ENCODE measurements at places on chromosomes 2 and 18. TPM values are rescaled to one million over a fixed set of nuclear protein-coding genes. Genes with fewer than 3 reads are reported as not detected.

The SULT1C2 gene
- total RNA-seq: not detected

The SF3B1 gene
- 523 TPM for total RNA-seq

The GPC1 gene
- total RNA-seq: 3.3 TPM

The WDR7 gene
- total RNA-seq: 48.0 TPM

The PID1 gene
- total RNA-seq: not detected

The C2orf66 gene
- not detected for total RNA-seq

The FOXI3 gene
- not detected for total RNA-seq

The FAP gene
- total RNA-seq: not detected

The ACVR1C gene
- total RNA-seq: 0.39 TPM

The CYP27C1 gene
- total RNA-seq: not detected

DNA sequence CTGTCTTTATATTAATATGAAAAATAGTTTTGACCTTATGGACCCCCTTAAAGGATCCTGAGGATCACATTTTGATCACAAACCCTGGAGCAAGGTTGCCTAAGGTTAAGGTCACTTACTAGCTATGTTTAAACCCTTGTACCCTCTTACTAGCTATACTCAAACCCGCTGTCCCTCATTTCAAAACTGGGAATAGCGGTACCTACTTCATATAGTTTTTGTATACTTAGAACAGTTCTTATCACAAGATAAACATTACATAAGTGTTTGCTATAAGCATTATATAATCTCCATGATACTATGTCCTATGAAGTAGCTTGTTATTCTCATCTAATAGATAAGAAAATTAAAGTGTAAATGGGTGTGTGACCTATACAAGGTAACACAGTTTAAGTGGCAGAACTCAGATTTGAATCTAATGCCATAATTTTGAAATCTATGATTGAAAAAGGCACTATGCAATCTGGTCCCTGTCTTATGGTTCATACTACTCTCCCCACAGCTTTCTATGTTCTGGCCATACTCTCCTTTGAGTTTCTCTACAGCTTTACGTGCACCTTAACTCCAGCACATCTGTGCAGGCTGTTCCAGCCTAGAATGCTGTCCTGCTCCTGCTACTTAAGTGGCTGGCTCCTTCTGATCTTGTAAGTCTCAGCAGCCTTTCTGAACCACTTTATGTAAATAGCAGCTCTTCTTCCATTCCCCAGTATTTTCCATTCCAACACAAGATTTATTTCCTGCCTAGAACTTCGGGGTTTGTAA, 30.4 kb downstream of the HYCC2 start:
- H3K27me3 ChIP-seq: no peaks in the 10 kb centered on the region
- no peak overlapping the region for H3K27ac ChIP-seq
- H3K4me3 ChIP-seq: no peak overlapping the region
- no peak for DNase-seq
- no peaks in the 10 kb centered on the region for H3K4me1 ChIP-seq
- peaks cover 12% of the 10 kb centered on the region for H3K36me3 ChIP-seq

DNA sequence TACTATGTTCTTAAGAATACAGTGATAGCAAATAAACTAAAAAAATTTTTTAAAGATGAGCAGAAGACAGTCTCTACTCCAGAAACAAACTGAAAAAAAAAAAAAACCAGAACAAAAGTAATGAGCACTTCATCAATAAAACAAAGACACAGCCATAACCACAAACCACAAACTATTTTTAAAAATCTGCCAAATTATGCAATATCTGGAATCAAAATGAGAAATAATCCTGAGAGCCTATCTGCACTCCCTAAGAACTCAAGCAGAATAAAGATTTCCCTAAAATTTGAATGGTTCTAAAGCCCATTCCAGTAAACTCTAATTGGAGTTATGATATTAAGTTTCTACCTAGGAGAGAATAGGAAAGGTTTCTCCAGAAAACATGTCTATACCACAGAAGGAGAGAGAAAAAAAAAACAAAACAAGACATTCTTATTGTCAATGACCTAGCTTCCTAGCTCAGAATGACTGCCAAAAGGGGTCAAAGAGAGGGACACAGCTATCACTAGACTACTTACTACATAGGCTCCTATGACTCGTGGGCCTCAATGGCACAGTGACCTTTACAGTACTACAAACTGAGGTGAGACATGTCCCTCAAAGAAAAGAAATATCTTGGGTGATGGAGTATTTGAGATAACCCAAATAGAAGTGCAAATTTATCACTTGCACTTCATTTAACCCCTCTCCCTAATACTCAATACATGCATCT, 262.8 kb downstream of the ZEB2 start:
- H3K27me3 ChIP-seq: no peaks in the 10 kb centered on the region
- no peak overlapping the region for H3K4me3 ChIP-seq
- H3K36me3 ChIP-seq: no peaks in the 10 kb centered on the region
- no peak overlapping the region for H3K27ac ChIP-seq
- no peaks in the 10 kb centered on the region for H3K4me1 ChIP-seq
- DNase-seq: no peak

DNA sequence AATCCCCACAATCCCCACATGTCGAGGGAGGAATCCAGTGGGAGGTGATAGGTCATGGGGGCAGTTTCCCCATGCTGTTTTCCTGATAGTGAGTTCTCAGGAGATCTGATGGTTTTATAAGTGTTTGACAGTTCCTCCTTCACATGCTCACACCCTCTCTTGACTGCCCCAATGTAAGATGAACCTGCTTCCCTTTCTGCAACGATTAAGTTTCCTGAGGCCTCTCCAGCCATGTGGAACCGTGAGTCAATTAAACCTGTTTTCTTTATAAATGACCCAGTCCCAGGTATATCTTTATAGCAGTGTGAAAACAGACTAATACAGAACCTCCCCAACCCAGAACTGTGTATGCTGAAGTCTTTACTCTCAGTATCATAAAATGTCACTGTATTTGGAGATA, 289.5 kb upstream of the MMADHC start:
- no peak overlapping the region for H3K4me3 ChIP-seq
- no peak overlapping the region for H3K27ac ChIP-seq
- no peaks in the 10 kb centered on the region for H3K36me3 ChIP-seq
- DNase-seq: no peak
- no peaks in the 10 kb centered on the region for H3K4me1 ChIP-seq
- H3K27me3 ChIP-seq: no peaks in the 10 kb centered on the region

- no peak for DNase-seq
- no peak overlapping the region for H3K4me3 ChIP-seq
- H3K27me3 ChIP-seq: no peaks in the 10 kb centered on the region
- no peaks in the 10 kb centered on the region for H3K4me1 ChIP-seq
These were observed 1485.2 kb upstream of the PIK3C3 start for GRCh38 chr18:40469851-40470250.

GRCh38 chr2:63581298-63581961, 6.8 kb downstream of the WDPCP start:
- H3K4me1 ChIP-seq: no peaks in the 10 kb centered on the region
- H3K4me3 ChIP-seq: no peak overlapping the region
- no peaks in the 10 kb centered on the region for H3K36me3 ChIP-seq
- no peak for DNase-seq

DNA sequence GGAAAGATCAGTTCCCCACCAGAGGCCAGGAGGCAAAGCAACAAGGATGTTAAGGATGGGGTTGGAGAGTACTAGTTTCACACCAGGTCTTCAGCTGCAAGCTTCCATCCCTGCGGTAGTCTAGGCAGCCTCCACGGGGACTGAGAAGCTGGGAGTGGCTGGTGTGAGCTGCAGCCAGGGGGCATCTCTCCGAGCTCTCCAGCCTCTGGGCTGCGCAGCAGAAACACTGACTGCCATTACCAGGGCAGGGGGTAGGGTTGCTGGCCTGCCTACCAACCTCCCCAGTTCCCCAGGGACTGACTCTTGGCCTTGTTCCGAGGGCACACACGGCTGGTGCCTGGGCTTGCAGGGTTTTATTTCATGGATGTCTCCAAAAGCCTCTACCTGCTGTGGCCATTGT, 15.9 kb downstream of the GATA6 start:
- no peaks in the 10 kb centered on the region for H3K36me3 ChIP-seq
- H3K27me3 ChIP-seq: no peaks in the 10 kb centered on the region
- no peak overlapping the region for H3K4me3 ChIP-seq
- DNase-seq: no peak

- no peaks in the 10 kb centered on the region for H3K4me1 ChIP-seq
- H3K27ac ChIP-seq: no peak overlapping the region
- H3K27me3 ChIP-seq: no peaks in the 10 kb centered on the region
- H3K36me3 ChIP-seq: no peaks in the 10 kb centered on the region
- no peak for DNase-seq
These were observed 71.0 kb upstream of the DAPL1 start for GRCh38 chr2:158723921-158724802.

GRCh38 chr18:63070767-63071502, 248.6 kb downstream of the BCL2 start:
- no peak overlapping the region for H3K27ac ChIP-seq
- no peak for DNase-seq
- no peaks in the 10 kb centered on the region for H3K27me3 ChIP-seq
- no peak overlapping the region for H3K4me3 ChIP-seq
- peaks cover 11% of the 10 kb centered on the region for H3K4me1 ChIP-seq

- H3K27ac ChIP-seq: no peak overlapping the region
- no peak overlapping the region for H3K4me3 ChIP-seq
- H3K36me3 ChIP-seq: no peaks in the 10 kb centered on the region
- DNase-seq: no peak
- peaks cover 9% of the 10 kb centered on the region for H3K27me3 ChIP-seq
These were observed 7.5 kb downstream of the MAL start for GRCh38 chr2:95032868-95033603.

GRCh38 chr18:59057969-59058368, 81.7 kb upstream of the SEC11C start:
- H3K4me1 ChIP-seq: peaks cover 5% of the 10 kb centered on the region
- H3K4me3 ChIP-seq: no peak overlapping the region
- DNase-seq: no peak
- no peaks in the 10 kb centered on the region for H3K36me3 ChIP-seq
- no peak overlapping the region for H3K27ac ChIP-seq
- H3K27me3 ChIP-seq: no peaks in the 10 kb centered on the region

Data from B cell (primary cell).